Sigmoid colon (tissue), 7 donors: ENCODE measurements at places on chromosomes 5 and 9. TPM values are rescaled to one million over a fixed set of nuclear protein-coding genes. Genes with fewer than 3 reads are reported as not detected.
A peak's percentile ranks its signal among the peaks of the same experiment; 100 is the strongest.

Gene F2R
- 1.4 TPM for polyA plus RNA-seq

Gene RORB
- polyA plus RNA-seq: 0.03 TPM

Gene PCDHGB7
- not detected for polyA plus RNA-seq

Gene ZNF366
- polyA plus RNA-seq: 0.46 TPM

Gene NR2F1-AS1
- polyA plus RNA-seq: 9.0 TPM

DNA sequence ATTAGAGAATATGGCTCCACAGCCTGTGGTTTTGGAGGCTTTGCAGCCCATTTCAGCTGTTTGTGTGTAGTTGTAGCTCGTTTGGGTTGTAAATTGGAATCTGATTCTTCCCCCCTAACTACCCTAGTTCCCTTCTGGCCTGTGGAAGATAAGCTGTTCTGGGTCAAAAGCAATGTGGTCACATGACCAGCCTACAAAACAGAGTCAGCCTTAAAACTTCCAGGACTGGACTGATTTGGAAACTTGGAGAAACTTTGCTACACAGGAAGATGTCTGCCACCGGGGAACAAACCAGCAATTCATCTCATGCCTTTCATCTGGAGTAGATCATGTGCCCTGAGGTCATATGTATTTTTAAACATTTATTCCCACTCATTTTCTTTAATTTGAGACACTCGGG, 83.8 kb downstream of the DAPK1 start:
- no peak for DNase-seq

DNA sequence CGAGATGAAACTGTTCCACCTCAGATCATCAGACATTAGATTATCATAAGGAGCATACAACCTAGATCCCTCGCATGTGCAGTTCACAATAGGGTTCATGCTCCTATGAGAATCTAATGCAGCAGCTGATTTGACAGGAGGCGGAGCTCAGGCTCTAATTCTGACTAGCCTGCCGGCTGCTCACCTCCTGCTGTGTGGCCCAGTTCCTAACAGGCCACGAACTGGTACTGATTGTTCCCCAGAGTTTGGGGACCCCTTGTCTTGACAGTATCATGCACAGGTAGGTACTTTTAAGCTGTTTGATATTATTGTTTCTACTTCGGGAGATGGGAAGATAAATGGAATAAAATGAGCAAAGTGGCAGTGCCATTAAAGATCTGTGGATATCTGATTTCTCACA, 66.9 kb downstream of the ZCCHC7 start:
- no peak for DNase-seq

DNA sequence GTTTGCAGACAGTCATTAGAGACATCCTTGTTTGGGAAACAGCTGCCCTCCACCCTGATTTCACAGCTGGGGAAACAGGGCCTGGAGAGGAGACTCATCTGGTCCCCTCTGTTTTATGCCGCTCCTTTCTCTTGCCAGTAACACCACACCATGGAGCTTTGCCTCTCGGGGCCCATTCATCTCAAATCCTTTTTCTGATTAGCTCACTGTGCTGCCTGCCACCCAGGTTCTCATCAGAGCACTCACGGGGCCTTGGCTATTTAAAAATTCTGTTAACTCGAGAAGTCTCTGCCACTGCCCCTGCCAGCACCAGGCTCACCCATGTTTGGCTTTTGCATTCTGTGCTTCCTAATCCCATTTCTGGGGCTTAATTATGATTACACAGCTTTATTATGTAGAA, 36.8 kb upstream of the C5orf58 start:
- DNase-seq: no peak

DNA sequence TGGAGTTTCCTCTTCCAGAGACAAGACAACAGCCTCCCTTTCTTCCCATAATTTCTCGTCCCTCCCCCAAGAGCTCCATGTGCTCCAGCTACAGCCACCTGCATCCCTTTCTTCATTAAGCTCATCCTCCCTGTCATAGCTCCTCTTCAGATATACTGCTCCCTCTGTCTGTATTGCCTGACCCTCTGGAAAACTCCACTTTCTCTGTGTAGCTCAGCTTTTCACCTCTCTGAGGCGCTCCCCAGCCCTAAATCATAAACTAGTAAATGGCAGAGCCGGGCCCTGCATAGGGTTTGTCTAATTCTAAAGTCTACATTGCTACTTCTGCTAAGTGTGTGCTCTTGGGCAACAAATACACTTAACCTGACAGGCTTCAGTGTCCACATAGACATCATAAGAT, 8.8 kb upstream of the PLIN2 start:
- no peak for DNase-seq

- DNase-seq: no peak
Measured at GRCh38 chr9:69034071-69034470, 1.5 kb upstream of the FXN start.

GRCh38 chr9:93949694-93950449, 5.3 kb downstream of the BARX1 start:
- DNase-seq: no peak

GRCh38 chr5:127702434-127702833, 757 bp upstream of the CCDC192 start:
- DNase-seq: no peak

DNA sequence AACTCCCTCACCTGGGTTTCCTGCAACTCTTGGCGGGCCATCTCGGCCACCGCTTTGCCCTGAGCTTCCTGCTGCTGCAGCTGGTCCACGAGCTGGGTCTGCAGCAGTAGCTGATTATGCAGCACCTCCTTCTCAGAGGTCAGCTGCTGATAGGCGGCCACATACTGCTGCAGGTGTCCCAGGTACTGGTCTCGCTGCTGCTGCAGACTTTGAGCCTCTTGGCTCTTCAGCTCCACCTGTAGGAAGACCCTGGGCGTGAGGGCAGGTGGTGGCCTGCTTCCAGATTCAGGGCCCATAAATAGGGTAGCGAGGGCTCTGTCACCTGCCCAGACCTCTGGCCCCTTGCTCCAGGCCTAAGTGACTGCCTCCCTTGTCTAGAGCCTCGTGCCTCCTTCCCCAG, 16.7 kb downstream of the GOLGA2 start:
- no peak for DNase-seq

GRCh38 chr5:60598424-60598823, 101.5 kb downstream of the DEPDC1B start:
- DNase-seq: no peak

DNA sequence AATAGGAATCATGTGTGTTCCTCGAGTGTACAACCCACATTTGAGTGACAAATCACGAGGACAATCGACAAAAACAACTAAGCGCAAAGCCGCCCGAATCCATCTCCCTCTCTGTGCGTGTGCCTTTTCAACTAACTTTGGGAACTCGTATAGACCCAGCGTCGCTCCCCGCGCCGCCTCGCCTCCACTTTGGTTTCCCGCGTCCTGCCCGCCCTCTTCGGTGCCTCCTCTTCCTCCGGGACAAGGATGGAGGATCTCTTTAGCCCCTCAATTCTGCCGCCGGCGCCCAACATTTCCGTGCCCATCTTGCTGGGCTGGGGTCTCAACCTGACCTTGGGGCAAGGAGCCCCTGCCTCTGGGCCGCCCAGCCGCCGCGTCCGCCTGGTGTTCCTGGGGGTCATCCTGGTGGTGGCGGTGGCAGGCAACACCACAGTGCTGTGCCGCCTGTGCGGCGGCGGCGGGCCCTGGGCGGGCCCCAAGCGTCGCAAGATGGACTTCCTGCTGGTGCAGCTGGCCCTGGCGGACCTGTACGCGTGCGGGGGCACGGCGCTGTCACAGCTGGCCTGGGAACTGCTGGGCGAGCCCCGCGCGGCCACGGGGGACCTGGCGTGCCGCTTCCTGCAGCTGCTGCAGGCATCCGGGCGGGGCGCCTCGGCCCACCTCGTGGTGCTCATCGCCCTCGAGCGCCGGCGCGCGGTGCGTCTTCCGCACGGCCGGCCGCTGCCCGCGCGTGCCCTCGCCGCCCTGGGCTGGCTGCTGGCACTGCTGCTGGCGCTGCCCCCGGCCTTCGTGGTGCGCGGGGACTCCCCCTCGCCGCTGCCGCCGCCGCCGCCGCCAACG, at the start of gene GPR150:
Gene GPR150, plus strand, starts transcription at position 58 of the 840 bp plus-strand sequence. Its CDS starts 189 bp downstream, at position 247.
- peak; percentile 71 for DNase-seq
